ENCODE measurements at places on chromosomes 6 and 20.

- DNase-seq, result no peak
Measured at GRCh38 chr6:23663096-23663495, 462.9 kb upstream of the NRSN1 start.

GRCh38 chr6:106194949-106195921, 109.1 kb downstream of the PRDM1 start:
- peak; percentile 73 for DNase-seq

- no peak for DNase-seq
Measured at GRCh38 chr6:48883116-48883515, 579.9 kb downstream of the MMUT start.

GRCh38 chr6:161271343-161272030, 2.4 kb downstream of the AGPAT4 start:
- no peak for DNase-seq

DNA sequence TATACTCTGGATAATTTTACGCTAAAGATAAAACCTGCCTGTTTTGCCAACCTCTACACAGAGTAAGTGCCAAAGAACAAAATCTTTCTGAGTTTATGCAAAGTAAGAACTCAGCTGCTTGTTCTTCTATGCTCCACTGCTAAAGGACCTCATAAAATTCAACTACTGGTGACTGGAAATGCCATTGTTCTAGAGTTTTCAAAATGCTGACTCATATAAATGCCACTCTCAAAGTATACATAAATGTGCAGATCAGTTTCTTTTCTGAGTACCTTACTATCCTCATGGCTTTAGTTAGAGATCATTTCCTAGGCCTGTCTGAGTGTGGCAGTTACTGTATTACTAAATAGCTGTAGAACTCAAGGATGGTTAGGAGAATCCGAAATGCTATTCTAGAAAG, 45.6 kb downstream of the LYRM4 start:
- no peak for DNase-seq

GRCh38 chr20:47232518-47232917, 124.0 kb downstream of the ZMYND8 start:
- DNase-seq, result no peak

DNA sequence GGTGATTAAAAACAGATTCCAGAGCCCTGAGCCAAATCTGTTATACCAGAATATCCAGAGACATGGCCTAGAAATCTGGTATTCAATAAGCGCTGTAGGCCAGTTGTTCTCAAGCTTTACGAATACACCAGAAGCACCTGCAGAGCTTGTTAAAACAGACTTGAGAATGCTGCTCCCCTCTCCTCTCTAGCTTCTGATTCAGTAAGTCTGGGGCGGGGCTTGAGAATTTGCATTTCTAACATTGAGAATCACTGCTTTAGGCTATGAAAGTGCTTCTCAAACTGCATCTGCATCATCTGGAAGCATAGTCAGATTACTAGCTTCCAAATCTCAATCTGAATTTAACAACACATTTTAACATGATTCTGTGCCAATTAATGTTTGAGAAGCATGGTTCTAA, 20.5 kb upstream of the MAN1A1 start:
- DNase-seq, result no peak

DNA sequence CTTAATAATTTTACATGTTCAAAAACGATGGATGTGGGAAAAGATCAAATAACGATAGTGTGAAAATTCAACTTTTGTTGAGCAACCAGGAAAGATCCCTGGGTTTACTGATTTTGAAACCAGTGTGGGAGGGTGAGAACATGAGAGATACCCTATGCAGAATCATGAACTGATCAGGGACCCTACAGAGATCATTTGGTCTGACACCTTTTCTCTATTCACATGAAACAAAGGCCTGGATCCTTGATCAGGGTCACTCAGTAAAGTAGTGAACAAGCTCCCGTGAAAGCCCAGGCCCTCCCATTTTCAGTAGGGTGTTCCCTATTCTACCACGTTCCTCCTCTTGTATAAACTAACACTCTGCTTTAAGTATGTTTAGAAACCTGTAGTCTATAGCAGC, 60.5 kb upstream of the DUSP22 start:
- no peak for DNase-seq

DNA sequence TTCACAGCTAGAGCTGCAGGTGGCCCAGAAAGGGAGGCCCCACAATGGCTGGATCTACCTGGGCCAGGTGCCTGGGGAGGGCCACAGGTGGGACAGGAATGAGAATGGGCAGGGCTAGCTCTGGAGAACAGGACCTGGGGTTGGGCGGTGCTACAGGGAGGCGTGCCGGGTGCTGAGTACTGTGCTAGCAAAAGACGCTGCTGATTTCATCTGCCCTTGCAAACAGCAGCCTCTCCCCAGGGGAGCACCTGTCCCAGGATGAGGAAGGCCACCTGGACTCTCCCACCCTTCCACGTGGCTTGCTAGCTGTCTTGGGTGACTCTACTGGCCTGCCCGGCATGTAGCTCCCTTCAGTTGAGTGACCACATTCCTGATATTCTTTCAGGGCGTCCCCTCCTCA, 6.6 kb upstream of the YTHDF1 start:
- no peak for DNase-seq

All from CD4-positive, alpha-beta T cell treated with Interleukin-4 for 1 hour (primary cell).